ENCODE measurements at places on chromosomes 16 and 17. TPM values are rescaled to one million over a fixed set of nuclear protein-coding genes. Genes with fewer than 3 reads are reported as not detected.
A peak's percentile ranks its signal among the peaks of the same experiment; 100 is the strongest.

The BOLA2B gene
- total RNA-seq = 185 TPM

The ITGAL gene
- 1.8 TPM for total RNA-seq

The CCL22 gene
- 0.99 TPM for total RNA-seq

The MPV17L gene
- 15.4 TPM for total RNA-seq

The CA5A gene
- total RNA-seq = not detected

The MYH13 gene
- total RNA-seq = not detected

The SPNS2 gene
- total RNA-seq = 74.9 TPM

GRCh38 chr17:14886200-14886739 is 378.9 kb downstream of the PMP22 start:
- DNase-seq = no peak

- no peak for DNase-seq
These were observed 972.0 kb upstream of the RBFOX1 start for GRCh38 chr16:6360641-6361040.

GRCh38 chr16:15879255-15879811 is 9.1 kb downstream of the CEP20 start:
- DNase-seq = no peak

DNA sequence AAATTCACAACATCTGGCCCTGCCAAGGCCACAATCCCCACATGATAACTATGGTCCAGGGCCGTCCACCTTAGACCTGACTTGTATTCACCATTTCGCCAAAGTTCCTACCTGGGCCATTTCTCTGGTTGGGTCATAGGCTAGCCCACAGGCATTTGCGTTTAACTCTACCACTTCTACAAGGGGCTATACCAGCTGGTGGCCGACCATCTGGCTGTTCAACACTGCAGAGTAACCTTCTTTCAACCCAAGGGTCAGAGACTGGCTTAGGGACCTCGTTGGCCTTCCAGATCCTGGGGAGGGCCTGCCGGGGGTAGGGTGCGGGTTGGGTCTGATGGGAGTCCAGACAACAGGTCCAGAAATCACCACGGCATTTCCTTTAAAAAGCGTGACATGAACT is 242.3 kb upstream of the C16orf82 start:
- no peak for DNase-seq

DNA sequence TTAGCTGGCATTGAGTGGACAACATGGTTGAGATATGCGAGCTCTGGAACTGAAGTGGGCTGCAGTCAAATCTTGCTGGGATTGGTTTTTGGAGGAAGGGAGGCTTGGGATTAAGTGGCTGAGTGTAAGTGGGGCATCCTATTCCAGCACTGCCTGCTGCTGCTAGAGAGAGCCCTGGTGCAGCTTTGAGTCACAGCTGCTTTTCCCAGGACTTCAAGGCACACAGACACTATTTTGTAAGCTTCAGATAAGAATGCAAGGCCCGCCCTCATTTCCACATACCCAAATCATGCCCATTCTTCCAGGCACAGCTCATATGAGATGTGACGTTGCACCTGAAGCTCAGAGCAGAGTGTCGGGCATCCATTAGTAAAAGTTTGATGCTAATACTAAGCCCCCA is 10.2 kb upstream of the MAF start:
- DNase-seq = no peak

- no peak for DNase-seq
These were observed 15.3 kb downstream of the HSD11B2 start for GRCh38 chr16:67445913-67446907.

DNA sequence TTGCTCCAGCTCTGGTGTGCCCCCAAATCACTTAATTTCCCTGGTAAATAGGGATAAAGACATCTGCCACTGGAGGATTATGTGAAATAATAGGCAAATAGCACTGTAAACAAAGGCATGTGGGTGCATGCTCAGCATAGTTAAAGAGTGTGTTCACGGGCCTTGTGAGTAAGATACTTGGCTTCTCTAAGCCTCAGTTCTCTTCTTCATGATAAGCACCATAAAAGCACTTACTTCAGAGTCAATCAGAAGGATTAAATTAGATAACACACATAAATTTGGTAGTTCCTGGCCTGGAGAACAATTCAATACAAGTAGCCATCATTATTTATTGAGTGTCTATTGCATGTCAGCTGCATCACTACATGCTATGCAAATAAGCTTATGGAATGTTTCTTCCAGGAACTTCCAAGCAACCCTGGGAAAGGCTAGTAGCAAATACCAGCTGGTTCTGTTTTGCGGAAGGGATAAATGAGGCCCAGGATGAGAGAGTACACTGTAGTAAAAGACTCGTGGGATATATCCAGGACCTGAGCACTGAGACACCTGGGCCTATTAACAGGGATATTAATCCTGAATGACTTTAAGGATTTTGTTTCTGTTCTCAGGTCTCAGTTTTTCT is 14.5 kb downstream of the CCL11 start:
- no peak for DNase-seq

- no peak for DNase-seq
These were observed 16.1 kb downstream of the SGCA start for GRCh38 chr17:50181591-50182560.

GRCh38 chr17:14790521-14790920 is 474.6 kb downstream of the PMP22 start:
- DNase-seq = no peak

DNA sequence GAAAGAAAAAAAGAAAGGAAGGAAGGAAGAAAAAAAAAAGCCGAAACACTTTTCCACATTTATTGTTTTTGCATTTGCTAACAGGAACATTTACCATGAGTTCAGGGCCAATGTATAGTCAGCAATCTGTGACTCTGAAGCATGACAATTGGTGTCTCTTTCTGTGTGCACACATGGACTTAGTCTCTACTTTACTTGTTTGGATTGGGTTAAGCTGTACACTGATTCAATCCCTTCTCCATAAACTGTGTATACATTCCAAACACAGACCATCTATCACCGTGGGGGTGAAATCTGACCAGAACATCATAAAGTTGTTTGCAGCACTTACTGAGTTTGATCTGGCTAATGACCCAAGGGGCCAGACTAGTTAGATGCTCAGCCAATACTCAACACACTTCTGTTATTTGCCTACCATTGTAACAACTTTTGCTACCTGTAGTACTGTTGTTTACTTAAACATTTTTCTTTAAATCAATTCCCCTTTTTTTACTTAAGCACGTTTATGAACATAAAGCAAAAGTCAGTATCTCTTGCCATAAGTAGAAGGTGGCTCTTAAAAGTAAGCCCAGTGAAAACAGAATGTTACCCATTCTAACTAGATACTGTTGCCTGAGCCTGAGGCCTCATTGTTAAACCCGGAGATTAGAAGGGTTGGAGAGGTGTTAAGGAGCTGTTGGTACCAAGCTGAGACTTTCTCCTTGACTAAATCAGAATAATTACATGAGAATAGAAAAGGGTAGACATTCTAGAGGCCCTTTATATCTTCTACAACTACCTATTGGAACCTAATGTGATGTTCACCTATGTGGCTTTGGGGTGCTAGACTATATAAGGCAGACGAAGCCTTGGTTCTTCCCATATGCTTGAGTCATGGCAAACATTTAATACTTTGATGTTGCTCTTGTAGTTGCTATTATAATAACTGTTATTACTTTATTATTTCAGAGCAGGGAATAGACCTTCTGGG is 41.8 kb downstream of the SCNN1B start:
- no peak for DNase-seq

DNA sequence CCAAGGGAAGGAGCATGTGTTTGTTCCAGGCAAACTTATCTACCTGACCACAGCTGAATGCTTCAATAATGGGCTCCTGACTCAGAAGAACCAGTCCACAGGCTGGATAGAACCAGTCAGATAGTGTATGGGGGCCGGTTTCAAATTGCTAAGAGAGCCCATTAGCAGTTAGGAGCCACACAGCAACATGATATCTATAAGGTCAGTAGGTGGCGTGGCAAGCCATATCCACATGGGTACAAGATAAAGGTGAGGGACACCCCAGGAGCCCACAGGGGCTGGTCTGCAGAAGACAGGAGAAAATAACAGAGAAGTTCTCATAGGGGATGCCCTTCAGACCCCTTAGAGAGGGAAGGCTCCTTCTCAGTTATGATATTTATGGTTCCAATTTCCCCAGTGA is 31.6 kb upstream of the CDRT15 start:
- no peak for DNase-seq

- no peak for DNase-seq
These were observed 4.3 kb downstream of the CANT1 start for GRCh38 chr17:79005063-79005861.

DNA sequence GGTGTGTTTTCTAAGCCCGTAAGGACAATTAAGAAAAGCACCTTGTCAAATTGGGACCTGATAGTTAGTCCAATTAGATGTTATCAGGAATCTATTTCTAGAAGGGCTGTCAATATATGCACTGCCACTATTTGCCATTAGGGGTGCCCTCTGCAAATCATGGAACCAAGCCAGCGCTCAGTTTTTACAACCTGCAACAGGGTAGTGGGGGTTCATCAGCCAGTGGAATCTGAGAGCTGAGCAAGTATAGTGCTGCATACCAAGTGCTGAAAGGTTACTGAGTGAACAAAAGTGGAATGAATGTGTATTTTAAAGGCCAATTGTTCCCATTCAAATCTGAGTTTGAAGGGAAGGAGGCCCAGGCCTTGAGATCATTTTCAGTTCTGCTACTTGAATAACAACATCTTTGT is 10.4 kb downstream of the PRR11 start:
- DNase-seq = peak; percentile 27

GRCh38 chr17:63113167-63113566 is 147.1 kb downstream of the TANC2 start:
- DNase-seq = no peak

DNA sequence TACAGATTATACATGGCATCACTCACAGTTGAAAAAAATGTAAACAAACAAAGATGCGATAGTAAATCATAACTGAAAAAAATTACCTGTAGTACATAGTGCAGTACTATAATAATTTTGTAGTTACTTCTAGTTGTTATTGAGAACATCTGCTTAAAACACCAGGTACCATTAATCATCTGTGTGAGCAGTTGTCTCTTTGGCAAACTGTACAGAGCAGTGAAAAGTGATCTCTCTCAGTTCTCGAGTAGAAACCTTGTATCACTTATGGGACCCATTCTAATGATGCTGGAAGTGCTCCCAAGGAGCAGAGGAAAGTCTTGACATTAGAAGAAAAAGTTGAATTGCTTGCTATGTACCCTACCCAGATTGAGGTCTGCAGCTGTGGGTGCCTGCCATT is 8.9 kb upstream of the TENT4B start:
- DNase-seq = no peak

- no peak for DNase-seq
These were observed 346.1 kb upstream of the ERCC4 start for GRCh38 chr16:13573903-13574302.

GRCh38 chr17:19344311-19345066 is 18.0 kb downstream of the B9D1 start:
- DNase-seq = no peak
